Skeletal muscle cell (primary cell): ENCODE measurements at places on chromosomes 16 and 17.
A peak's percentile ranks its signal among the peaks of the same experiment; 100 is the strongest.

- no peak for DNase-seq
Observed at GRCh38 chr16:86389566-86390328, 120.6 kb upstream of the FOXF1 start.

GRCh38 chr16:24010440-24011089 lies 174.8 kb downstream of the PRKCB start:
- DNase-seq = peak; percentile 6

DNA sequence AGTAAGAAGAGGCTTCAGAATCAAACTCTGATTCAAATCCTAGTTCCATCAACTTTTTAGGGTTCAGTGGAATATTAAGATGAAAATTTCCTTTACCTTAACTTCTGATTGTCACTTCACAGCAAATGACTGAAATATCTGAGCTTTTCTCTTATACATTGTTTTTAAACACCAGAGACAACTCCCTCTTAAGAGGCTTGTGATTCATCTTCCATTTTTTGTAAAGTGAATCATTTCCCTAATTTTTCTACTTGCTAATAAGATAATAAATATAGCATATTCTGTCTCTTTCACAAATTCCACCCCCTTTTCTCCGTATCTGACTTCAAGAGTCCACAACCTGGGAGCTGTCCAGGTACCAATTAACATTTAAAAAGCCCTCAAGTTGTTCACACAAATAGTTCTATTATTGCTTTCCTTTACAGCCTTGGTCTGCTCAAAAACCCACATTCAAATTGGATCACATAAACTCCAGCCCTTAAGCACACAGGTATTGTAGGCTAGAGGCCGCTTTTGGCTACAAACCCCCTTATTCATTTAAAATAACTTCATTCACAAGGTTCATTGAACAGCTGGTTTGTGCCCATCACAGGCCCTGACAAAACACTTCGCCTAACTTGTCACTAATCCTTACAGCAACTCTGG lies 14.1 kb upstream of the UTP6 start:
- DNase-seq = no peak

GRCh38 chr17:10025224-10025623 lies 120.2 kb upstream of the RCVRN start:
- DNase-seq = no peak

DNA sequence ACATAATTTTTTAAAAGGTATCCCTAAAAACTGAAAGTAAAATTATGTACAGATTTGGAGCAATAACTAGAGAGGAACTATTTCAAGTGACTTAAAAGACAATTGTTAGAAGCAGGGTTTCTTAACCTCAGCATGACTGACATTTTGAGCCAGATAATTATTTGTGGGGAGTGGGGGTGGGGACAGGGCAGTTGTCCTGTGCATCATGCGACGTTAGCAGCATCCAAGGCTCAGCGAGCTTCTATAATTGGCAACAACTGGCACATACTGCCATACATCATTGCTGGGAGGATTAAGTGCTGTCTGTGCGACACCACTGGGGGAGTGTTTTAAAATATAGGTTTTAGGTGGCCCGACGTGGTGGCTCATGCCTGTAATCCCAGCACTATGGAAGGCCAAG lies 27.1 kb downstream of the GABARAPL2 start:
- DNase-seq = no peak

DNA sequence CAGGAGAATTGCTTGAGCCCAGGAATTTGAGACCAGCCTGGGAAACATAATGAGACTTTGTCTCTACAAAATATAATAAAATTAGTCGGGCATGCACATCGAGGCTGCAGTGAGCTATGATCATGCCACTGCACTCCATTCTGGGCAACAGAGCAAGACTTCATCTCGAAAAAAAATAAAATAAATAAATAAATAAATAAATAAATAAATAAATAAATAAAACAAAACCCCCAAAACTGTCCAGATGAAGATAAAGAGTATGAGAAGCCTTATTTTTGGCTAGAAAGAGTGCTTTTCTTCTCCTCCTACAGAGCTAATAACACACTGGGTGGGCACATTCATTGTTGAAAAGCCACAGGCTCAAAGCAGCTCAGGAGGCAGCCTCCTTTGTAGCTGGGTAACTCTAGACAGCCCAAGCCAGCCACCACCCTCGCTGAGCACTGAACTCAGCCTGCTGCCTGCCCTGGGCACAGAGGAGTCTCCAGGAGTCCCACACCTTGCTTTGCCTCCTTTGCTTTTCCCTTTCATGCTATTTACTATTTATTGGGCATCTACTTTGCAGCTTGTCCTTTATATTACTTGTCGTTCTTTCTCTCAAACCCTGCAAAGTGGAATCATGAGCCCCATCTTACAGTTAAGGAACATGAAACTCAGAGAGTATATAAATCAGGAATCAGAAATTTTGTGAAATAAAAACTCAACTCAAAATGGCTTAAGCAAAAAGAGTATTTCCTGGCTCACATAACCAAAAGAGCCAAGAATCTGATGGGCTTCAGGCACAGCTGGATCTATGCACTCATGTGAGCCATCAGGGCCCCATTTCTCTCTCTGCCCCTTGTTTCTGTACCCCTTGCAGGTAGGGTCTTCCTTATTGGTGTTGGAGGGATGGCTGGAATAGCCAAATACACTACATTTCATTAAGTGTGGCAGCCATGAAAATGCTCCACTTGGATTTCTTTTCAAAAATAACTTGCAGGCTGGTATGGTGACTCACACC lies 18.1 kb upstream of the C16orf87 start:
- no peak for DNase-seq

GRCh38 chr16:57994778-57995177 lies 5.7 kb downstream of the ZNF319 start:
- no peak for DNase-seq

DNA sequence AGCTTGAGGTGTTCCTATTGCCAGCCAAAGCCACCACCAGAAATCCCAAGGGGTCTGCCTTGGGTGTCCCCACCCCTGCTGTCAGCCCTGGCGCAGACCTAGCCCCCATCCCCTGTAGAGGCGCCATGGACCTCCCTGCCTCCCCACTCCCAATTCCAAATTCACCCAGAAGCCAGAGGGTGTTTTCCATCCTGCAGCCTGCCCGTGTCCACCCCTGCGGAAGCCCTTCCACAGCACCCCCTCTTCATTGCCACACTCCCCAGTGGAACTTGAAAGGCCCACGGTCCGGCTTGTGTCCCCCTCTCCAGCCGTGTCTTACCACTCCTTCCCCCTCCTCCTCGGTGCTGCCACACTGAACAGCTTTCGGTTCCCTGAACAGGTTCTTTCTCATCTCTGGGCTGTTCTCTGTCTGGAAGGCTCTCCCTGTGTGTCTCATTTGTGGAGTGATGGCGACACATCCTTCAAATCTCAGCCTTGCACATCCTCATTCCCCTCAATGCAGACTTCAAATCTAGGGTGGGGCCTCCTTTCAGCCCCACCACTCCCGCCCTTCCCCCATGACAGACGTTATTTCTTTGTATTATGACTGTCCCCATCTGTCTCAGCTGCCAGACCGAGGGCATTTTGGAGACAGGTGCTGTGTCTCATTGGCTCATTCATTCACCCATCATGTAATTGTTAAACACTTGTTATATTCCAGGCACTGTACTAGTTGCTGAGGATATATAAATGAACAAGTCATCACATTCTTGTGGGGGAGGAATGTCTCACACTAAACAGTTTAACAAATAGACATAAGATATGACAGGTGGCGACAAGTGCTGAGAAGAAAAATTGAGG lies 36.3 kb downstream of the ADGRG5 start:
- no peak for DNase-seq

- DNase-seq = no peak
Observed at GRCh38 chr16:58338205-58338604, 43.4 kb upstream of the PRSS54 start.

DNA sequence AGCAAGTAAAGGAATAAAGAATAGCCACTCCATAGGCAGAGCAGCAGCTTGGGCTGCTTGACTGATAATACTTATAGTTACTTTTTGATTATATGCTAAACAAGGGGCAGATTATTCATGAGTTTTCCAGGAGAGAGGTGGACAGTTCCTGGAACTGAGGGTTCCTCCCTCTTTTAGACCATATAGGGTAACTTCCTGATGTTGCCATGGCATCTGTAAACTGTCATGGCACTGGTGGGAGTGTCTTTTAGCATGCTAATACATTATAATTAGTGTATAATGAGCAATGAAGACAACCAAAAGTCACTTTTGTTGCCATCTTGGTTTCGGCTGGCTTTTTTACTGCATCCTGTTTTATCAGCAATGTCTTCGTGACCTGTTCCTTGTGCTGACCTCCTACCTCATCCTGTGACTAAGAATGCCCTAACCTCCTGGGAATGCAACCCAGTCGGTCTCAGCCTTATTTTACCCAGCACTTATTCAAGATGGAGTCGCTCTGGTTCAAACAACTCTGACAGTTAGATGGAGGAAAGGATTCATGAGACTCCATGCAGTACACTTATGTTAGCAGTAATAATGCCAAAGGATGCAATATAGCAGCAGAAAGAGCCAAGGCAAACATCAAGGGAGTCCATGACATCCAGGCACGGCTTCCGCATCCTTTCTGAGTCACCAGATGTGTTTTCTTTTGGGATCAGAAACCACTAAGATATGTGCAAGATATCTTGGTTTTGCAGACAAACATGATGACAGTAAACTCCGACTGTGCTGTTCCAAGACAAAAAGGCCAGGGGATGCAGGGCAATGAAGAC lies 55.8 kb upstream of the B4GALNT2 start:
- peak; percentile 75 for DNase-seq
